Ascending aorta (tissue), 2 donors: ENCODE measurements at places on chromosomes 11 and 22.

- DNase-seq = no peak
Observed at GRCh38 chr11:22508665-22509064, 117.0 kb downstream of the FANCF start.

- no peak for DNase-seq
Observed at GRCh38 chr11:34940026-34940677, 23.7 kb downstream of the PDHX start.

DNA sequence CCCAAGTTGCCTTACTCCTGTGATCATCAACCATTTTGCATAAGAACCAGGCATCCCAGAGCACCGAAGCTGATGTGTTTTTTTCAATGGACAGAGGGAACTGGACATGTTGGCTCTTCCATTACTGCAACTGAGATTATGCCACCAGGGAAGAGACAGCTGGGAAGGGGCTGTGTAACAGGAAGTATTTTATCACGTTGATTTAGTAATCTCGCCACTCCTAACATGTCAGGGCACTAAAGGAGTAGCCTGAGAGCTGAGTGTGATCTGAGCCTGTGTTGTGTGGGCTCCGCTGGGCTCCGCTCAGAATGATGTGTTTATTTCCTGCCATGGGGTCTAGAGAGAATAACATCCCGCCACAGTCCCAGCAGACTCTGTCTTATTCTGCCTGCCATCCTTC lies 165.4 kb downstream of the GRIK4 start:
- DNase-seq = no peak

DNA sequence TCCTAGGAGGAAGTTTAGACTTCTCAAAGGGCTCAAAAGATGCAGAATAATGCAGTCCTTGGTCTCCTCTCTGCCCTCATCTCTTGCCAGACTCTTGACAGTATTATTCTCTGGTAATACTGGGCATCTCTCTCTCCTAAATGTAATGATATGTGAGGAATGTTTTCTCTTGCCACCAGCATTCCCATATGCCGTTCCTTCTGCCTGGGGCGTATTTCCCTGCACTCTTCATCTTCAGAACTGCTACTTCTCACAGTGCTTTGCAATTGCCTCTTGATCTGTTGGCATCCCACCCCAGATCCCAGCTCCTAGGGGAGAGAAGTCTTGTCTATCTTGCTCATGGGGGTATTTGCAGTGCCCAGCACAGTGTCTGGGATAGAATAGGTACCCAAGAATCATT lies 107.4 kb downstream of the RASSF10 start:
- no peak for DNase-seq

DNA sequence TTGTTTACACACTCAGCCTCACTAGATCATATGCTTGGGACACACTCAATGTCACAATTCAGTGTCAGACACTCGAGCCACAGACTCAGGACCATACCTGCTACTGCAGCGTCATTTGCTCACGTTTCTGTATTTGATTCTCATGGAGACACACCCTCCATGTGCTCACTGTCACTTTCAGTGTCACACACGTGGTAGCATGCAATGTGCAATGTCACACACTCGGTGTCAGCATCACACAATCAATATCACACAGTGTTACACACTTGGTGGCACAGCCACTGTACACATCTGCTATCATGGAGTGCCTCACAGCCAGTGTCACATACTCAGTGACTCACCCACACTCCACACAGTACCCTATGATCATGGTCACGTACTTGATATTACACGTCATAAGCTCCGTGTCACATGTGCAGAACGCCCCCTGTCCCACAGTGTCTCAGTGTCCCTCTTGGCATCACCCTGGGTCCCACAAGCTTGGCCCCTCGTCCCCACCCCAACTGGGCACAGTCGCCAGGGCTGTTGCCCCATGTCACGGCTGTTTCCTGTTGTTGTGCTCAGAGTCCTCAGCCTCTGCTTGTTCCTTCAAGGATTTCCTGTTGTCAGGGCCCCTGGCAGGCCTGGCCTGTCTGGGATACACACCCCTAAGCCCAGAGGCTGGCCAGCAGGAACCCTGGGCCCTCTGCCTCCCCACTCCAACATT lies 49.6 kb downstream of the PDE2A start:
- DNase-seq = peak; percentile 33

- DNase-seq = no peak
Observed at GRCh38 chr11:69828276-69828970, 9.2 kb upstream of the FGF3 start.

GRCh38 chr11:26575946-26576345 lies 3.9 kb upstream of the MUC15 start:
- DNase-seq = no peak

- no peak for DNase-seq
Observed at GRCh38 chr11:117538263-117539135, 210.8 kb downstream of the CEP164 start.

GRCh38 chr11:71384561-71384960 lies 63.6 kb downstream of the DHCR7 start:
- DNase-seq = no peak

- no peak for DNase-seq
Observed at GRCh38 chr11:120941000-120941399, 82.9 kb upstream of the TBCEL start.

DNA sequence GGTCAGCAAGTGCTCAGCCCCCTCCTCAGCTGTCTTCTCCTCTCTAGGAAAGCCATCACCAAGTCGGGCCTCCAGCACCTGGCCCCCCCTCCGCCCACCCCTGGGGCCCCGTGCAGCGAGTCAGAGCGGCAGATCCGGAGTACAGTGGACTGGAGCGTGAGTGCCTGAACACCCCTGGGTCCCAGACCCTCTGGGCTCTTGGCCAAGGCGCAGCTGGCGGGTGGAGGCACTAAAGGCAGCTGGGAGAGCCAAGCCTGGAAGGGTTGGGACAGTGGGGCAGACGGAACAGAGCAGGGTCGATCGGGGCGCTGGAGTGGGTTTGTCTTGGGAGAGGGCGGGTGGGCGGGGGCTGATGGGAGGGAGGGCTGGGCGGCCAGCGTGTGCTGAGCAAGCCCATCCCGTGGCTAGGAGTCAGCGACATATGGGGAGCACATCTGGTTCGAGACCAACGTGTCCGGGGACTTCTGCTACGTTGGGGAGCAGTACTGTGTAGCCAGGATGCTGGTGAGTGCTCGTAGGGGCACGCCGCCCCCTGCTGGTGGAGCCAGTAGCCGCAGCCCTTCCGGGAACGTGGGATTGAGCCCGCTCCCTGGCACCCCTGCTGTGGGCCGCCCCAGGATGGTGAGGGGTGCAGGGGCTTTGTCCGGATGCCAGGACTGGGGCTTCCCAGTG lies 14.1 kb upstream of the MDK start:
- no peak for DNase-seq

DNA sequence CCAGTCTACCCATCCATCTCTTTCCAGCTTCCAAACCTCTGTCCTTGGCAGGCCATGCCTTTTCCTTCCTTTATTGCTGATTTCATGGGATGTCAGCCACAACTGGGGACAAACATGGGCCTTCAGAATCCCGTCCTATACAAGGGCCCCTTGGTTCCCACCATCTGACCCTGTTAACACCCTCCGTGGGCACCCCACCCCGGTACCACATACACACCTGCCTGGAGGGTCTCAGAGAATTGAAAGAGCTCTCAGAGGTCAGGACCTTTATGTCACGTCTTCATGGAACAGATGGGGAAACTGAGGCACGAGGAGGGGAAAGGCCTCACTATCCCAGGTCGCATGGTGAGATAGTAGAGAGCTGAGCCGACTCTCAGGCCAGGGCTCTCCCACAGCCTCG lies 53.0 kb downstream of the MPPED1 start:
- no peak for DNase-seq

DNA sequence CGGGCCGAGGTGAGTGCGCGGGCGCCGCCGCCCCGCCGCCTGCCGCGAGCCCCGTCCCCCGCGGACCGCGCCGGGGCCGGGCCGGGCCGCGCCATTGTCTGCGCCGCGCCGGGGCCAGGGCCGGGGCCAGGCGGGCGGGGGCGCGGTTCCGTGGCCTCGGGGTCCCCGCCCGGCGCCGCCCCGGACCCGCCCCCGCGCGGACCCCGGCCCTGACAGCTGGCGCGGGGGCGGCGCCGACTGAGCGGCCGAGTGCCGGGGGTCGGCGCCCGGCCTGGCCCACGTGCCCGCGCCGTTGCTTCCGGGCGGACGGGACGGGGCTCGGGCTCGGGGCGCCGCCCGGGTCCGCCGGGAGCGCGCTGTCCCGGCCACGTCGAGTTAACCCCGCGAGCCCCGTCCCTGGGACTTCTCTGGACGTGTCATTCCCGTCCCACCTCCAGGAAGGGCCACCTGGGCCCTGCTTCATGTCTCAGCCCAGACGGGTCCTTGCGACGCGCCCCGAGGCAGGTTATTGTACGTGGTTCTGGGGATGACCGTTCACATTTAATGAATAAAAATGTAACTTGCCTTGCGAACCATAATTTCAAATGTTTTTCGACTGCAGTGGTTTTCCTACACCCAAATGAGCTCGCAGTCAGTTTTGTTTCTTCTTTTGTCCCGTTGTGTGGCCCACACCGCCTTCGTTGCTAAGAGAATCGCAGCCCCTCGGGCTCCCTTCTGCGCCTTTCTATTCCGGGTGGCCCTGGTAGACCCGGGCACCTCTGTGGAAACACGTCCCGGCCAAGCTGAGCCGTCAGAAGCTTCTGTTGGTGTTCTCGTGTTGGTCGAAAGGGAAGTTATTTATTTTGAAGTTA lies 562 bp downstream of the ZBED4 start:
- no peak for DNase-seq

DNA sequence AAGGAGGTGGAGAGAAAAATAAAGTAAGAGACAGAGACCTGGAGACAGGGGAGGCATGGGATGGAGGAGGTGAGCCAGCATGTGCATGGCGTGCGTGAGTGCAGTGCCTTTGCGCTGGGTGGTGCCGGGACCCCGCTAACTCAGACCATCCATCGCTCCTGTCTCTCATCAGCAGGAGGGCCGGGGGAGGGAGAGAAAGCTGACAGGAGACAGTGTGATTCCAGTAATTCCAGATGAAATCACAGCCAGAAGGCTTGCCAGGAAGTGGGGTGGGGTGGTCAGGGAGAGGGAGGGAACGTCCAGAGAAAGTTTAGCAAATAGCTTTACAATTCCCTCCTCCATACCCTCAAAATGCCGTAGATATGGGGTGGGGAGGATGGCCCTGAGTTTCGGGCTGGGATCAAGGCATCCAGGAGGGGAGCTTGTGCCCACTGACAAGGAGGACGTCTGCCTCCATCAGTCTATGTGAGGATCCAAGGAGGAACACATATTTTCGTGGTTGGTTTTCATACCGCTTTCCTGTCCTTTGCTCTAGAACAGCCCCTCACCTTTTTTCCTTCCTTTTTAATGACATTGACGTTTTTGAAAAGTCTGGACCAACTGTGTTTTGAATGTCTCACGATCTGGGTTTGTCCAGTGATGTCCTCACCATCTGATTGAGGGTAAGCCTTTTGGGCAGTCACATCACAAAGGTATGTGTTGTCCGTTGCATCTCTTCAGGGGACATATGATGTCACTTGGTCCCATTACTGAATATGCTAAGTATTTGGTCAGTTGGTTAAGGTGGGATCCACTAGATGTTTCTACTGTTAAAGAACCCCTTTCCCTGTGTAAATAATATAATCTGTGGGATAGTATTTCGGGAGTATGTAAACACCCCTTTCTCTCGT lies 567.3 kb downstream of the MIAT start:
- no peak for DNase-seq

DNA sequence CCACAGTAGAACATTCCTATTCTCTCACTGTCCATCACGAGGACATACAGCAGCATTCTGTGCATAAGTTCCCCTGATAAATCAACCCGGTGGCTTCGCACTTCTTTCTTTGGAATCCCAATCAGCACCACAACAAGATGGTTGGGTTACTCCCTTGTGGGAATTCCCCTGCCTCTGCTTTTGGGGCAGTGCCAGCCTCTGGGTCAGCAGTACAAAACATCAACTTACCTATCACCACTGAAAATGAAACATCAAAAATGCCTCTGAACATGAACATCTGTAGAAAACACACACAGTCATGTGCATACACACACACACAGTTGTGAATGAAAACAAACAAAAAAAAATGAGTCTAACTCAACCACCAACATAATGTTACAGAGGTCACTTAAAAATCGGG lies 79.3 kb downstream of the KCNA4 start:
- DNase-seq = no peak

DNA sequence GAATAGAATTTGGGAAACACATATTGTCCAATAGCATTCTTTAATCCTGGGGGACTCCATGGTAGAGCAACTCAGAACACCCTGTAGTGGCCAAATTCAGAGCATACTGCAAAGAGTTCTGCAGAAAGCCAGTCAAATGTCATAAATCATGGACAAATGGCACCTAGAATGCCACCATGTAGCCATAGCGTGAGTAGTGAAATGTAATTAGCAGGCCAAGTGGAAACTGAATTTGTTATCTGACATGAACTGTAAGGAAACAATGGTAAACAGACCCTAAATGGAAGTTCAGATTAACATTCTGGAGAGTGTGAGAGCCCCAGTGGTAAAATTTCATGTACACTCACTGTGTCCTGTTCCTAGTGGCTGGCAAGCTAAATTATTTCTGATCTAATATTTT lies 7.0 kb upstream of the PRSS23 start:
- no peak for DNase-seq

DNA sequence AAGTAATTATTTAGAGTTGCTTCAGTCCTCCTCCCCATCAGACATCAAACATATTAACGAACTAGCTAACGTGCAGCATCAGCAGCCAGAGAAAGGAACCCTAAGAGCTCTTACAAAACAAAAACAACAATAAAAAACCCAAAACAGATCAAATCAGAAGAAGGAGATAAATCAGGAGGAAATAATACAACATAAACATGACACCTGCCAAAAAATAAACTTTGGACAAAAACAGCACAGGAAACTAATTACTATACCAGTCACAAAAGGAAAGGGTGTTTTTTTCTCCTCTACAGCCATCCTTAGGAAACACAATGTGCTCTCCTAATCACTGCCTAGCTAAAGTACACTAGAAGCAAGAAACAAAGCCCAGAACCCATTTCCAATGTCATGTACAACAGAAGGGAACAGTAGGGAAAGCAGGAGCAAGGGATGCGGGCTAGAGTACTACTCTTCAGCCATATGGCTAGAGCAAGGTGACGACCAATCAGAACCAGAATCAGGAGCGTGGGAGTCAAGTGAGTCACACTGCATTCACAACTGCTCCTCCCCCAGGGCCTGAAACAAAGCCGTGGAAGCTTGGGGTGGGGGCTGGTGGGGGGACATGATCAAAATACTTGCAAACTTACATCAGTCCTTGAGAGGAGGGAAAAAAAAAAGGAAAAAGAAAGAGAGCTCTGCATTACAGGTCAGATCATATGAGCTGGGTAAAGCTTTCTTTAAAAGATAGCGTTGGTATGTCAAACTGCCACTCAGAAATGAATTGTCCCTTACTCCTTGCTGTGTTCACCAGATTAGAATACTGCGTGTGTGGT lies 60.4 kb downstream of the LARGE2 start:
- no peak for DNase-seq

GRCh38 chr11:17185938-17186337 lies 21.8 kb downstream of the PIK3C2A start:
- no peak for DNase-seq

DNA sequence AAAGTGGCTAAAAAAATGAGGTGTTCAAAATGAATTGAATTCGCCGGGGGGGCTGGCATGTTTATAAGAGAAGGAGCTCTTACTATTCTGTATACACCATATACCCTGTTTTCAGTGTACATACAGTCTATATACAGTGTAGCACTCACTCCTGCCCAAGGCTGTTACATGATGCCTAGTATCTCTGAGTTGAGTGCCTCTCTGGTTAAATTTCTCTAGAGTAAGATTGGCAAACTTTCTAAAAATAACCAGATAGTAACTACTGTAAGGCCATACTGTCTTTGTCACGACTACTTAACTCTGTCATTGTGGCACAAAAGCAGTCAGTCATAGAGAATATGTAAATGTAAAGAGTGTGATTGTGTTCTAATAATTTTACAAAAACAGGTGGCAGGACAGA lies 58.1 kb downstream of the PHF21A start:
- DNase-seq = no peak
